Activated naive CD4-positive, alpha-beta T cell treated with anti-CD3 and anti-CD28 coated beads, Interleukin-2, amount 50 U/mL, for 72 hours (primary cell): ENCODE measurements at places on chromosomes 13 and 19. TPM values are rescaled to one million over a fixed set of nuclear protein-coding genes. Genes with fewer than 3 reads are reported as not detected.

- no peak for DNase-seq
These were observed 9.5 kb upstream of the URAD start for GRCh38 chr13:27997904-27998522.

- DNase-seq = no peak
These were observed 99.2 kb downstream of the SLC7A1 start for GRCh38 chr13:29496241-29496712.

GRCh38 chr13:106597749-106598395 lies 29.9 kb upstream of the ARGLU1 start:
- DNase-seq = no peak

ZNF460 gene
- total RNA-seq = 80.4 TPM
